CD4-positive, alpha-beta T cell treated with Interleukin-17A for 1 hour (primary cell): ENCODE measurements at places on chromosomes 5 and 9.

DNA sequence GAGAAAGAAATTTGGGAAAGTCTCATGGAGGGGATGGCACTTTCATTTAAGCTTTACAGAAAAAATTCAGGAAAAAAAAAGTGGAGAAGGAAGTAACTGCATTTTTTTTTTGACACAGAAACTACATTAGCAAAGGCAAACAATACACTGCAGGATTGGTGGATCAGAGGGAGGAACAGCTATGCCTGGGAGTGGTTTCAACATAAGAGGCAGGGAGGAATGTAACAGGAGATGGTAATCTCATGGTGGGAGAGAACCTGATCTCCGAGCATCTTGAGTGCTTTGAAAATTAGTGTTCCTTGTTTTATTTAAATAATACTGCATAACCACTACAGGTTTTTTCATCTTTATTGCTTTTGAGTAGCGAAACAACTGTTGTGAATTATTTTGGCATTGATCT is 249.4 kb downstream of the FAM170A start:
- no peak for DNase-seq

GRCh38 chr9:18855656-18856055 is 177.4 kb downstream of the SAXO1 start:
- DNase-seq, result no peak

DNA sequence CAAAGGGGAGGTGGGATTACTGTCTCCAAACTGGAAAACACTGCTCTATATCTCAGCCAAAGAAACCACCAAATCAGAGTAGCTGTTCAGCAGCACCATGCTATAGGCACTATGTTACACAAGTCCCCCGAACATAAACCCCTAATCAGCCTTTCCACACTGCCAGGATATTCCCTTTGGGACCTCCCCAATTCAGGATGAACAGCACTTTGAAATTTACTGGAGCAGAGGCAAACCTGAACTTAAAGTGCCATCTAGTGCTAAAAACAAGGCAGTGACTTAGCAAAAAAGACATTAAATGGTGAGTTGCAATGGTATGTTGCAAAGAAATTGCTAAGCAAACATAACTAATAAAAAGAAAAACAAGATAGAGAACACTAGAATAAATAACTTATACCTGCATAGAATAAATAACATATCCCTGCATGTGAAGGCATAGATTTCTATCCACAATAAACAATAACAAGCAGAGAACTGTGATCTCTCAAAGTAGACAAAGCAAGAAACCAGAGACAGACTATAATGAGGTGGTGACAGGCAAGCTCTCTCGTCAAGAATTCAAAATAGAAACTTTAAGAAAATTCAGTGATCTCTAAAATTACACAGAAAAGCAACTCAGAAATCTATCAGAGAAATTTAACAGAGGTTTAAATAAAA is 584.4 kb upstream of the ACO1 start:
- DNase-seq, result peak; percentile 28

DNA sequence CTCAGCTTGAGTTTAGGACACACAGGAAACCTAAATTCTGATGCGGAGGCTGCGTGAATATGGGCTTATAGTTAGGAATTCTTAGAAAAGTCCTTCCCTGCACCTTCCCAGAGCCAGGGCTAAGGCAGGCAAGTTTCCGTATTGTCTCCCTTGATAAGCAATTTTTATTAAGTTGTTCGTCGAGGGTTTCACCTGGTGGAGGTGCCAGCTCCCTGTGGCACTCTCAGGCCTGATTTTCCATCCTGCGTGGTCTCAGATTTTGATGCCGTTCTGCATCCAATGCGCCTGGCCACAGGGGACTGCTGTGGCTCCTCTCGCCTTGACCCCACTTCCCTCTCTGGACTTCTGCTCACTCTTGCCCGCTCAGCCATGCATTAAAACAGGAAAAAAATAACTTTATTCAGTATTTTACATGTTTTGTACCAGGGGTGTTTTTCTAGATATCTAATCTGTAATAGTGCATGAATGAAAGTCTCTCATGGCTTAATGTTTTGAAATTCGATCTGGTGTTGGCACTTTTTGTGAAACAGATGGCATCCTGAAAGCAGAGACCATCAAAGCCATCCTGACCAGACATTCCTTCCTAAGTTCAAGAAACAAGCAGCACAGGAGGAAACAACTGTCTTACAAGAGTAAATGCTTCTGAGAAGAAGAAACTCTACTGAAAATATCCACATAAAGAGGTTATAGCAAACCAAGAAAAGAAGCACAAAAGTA is 50.7 kb downstream of the TRIP13 start:
- no peak for DNase-seq

DNA sequence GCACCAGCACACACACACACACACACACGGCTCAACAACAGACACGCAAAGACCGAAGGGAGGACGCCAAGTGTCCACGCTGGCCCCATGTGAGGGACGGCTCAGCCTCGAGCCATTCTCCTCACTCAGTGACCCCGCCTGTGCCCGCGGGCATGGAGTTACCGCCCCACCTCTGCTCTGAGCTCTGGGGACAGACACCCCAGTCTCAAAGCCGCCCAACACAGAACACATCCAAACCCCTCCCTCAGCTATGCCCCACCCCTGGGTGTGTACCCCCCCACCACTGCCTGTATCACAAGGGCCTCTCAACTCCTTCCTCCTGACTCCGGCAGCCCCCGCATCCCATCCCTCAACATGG is 81.2 kb downstream of the CAMSAP1 start:
- no peak for DNase-seq

DNA sequence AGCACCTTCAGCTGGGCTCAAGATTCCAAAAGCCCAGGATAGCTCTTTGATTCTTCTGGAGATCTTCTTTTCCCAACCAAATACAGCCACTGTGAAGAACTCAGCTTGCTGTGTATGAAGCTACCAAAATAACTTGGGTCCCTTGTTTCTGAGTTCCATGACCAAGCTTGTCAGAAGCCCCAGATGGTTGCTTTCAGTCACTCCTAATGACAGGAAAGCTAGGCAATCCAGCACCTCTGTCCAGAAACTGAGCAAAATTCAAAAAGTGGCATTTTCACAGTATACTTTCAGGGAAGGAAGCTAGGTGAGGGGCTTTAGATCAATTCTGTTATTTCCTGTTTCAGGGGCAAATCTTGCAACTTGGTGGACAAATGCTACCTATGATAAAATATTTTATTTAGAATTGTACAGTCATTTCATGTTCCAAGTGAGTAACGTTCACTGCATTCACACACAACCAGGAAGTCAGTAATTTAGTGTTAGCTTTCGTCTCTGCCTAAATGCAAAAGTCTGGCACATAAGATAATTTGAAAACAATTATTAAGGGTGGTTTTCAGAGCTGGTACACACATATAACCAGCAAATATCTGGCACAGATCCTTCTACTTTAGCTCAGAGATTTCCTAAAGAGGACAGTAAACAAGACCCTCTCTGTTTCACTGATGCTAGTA is 330.1 kb downstream of the GLIS3 start:
- no peak for DNase-seq

GRCh38 chr5:137273511-137273910 is 225.6 kb downstream of the SPOCK1 start:
- DNase-seq, result no peak

- DNase-seq, result no peak
Measured at GRCh38 chr9:102087141-102087540, 348.7 kb upstream of the GRIN3A start.

DNA sequence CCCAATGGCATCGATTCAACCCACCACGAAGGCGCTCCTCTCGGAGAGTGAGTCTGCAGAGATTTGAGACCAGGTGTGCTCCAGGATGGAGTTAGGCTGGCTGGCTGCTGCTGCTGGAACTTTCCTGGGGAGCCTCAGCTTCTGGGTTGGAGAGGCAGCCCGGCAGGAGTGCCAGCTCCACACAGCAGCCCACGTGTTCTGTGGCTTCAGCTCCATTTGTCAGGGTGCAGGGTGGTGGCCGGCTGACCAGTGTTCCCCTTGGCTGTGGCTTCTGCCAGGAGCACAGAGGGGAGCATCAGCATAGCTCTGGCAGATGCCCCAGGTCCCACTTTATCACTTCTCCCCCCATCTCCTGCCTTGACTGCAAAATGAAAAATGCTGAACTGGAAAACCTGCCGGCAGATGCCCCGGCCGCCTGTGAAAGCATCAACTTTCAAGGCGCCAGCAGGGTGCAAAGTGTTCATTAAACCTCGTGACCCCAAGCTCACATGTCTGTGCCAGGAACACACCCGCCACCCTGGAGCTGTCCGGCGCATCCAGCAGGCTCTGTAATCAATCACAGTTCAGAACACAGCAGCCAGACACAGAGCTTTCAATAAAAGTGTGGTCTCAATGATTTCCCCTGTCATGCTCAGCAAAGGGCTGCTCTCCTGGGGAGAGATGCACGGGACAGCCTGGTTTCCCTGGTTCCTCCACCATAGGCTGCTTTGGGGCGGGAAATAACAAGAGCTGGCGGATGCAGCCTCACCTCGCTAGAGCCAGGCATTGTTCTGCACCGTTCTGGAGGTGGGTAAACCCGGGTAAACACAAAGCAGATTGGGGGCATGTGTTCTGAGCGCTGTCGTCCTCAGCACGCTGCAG is 53.2 kb downstream of the TRIP13 start:
- DNase-seq, result no peak

- no peak for DNase-seq
Measured at GRCh38 chr5:142385194-142385593, 60.4 kb upstream of the SPRY4 start.

DNA sequence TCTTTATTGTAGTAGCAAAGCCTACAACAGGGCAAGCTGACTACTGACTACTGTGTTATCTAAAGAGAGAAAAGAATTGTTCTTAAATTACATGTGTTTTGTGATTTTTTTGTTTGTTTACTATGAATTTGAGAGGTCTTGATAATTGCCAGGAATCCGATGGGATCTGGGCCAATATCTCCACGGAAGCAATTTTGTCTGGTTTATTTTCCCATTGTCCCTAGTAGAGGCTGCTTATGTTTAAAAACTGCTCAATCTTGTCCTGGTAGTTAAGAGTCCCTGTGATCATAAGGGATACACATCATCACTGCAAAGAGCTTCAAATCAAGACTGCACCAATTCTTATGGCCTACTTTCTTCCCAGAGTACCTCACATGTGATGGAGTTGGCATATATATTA is 94.4 kb downstream of the GLDC start:
- DNase-seq, result no peak

DNA sequence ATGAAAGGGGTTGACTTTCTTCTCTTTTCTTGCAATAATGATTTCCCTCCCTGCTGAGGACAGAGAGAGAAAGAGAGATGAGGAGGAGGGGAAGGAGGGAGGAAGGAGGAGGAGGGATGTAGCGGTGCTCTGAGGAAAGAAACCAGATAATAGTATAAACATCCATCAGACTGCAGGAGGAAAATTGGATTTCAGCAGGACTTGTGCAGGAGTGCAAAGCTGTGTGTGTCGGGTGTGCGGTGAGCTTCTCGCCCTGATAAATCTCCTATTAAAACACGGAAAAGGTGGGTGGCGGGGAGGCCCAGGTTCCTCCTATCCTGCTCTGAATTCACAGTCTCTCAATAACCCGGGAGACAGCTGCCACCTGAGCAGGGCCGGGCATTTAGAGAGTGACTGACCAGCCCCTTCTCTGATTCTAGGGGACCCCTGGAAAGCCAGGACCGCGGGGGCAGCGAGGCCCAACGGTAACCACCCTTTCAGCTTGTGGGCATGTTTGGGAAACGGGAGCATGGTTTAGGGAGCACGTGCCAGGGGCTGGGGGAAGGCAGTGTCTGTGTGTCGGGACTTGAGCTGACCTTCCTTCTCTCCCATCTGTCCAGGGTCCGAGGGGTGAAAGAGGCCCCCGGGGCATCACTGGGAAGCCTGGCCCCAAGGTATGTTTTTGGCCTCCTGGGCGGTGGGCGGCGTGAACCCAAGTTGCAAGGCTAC is 85.8 kb upstream of the FCN2 start:
- DNase-seq, result no peak

DNA sequence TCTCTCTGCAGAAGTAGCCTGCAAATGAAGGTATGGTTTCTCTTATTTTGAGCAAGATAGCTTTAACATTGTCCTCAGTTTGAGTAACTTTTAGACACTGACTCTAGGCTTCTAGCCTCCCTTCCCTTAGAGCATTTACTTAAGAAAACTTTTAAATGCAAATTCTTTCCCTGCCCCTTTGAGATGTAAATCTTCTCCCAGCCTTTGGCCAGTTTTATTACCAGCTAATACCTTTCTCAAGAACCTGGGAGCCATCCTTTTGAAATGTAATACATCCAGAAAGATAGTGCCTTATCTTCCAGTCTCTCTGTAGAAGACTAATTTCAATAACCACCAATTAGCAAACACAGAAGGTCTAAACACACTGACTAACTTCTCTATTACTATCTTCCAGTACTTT is 688.9 kb upstream of the CDH9 start:
- DNase-seq, result no peak

DNA sequence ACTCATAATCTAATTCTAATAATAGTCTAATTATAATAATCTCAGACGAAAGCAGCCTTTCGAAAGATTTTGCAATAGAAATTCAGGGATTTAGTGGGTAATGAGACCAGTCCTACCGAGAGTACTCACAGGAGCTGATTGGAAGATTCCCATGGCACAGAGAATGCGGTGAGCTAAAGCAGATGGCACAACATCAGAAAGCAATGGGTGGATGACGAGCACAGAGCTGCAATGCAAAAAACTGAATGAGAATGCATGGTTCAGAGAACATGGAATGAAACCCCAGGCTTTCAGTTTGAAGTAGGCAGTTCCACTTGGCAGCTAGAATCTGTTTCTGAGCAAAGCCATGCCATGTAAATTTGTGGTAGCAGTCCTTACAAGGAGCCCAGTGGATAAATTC is 78.2 kb upstream of the SPINK5 start:
- no peak for DNase-seq

GRCh38 chr5:61486476-61486875 is 154.4 kb downstream of the ZSWIM6 start:
- no peak for DNase-seq

- no peak for DNase-seq
Measured at GRCh38 chr5:60929024-60929423, 15.8 kb downstream of the ERCC8 start.

GRCh38 chr5:127612441-127613141 is 36.3 kb upstream of the CTXN3 start:
- no peak for DNase-seq
